ENCODE measurements at places on chromosomes 13 and 19.

- no peak for DNase-seq
These were observed 6.0 kb upstream of the STK24 start for GRCh38 chr13:98582947-98583346.

- DNase-seq: no peak
These were observed 799.9 kb downstream of the PCDH9 start for GRCh38 chr13:66430269-66430668.

DNA sequence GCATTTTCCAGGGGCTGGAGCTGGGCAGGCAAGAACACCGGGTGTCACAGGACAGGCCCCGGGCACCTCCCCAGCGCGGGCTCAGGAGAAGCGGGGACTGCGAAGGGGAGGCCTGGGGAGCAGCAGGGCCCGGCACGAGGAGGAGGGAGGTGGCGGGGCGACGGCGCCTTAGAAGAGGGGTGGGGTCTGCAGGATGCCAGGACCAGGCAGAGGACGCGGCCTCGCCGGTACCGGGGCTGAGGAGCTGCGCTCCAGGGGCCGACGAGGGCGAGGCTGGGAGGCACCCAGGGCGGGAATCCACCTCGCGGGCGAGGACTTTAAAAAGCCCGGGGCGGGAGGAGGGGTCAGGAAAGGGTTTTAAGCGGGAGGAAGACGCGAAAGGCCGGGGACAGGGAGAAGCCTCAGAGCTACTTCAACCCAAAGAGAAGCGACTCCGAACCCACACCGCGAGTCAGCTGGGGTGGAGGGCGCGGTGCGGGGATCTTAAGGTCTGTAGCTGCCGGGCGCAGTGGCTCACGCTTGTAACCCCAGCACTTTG is 665 bp downstream of the ZNF347 start:
- no peak for DNase-seq

DNA sequence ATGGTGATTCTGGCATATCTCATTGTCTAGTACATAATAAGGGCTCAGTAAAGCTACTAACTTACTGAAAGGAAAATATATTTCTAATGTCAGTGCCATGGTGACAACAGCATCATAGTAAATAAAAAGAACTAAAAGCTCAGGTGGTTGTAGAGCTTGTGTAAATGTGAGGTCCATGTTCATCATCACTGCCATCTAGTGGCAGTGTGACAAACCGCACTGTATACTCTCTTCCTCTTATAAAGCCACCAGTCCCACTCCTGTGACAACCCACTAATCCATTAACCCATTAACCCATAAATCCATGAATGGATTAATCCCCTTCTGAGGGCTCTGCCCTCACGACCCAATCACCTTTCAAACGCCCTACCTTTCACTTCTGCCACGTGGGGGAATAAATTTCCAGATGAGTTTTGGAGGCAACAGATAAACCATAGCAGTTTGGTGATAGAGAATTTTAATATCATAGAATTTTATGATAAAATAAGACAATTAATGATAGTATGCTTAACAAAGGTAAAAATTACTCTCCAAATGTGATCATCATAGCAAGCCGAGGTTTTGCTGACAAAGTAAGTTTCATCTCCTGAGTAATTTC is 160.4 kb upstream of the SGCG start:
- no peak for DNase-seq

DNA sequence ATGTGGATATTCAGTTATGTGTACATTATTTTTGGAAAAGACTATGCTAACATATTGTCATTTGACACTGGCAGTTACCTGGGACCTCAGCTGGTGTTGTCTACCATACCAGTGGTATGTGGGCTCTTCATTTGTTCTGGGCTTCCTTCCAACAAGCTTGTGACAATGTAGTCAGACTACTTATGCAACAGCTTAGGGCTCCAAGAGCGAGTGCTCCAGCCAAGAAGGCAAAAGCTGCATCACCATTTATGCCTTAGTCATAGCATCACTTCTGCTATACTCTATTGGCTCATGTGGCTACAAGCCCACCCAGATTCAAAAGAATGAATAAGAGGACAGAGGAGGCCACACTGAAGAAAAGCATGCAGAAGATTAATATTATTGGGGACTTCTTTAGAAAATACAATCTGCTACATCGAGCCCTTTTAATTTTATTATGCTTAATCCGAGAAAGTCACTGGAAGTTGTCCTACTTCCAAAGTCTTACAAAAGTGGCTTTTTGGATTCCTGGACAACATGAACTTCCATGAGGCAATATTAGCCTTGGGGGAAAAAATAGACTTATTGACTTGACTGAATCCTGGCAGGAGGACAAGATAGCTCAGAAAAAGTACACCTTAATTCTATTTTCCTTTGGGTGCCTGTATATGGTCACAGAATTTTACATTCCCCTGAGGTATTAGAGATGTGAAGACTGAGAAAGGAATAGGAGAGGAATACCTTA is 529.4 kb upstream of the HTR2A start:
- no peak for DNase-seq

GRCh38 chr13:113970810-113971470 is 2.9 kb downstream of the C13orf46 start:
- DNase-seq: no peak

- DNase-seq: no peak
These were observed 385.6 kb downstream of the UQCRFS1 start for GRCh38 chr19:28827382-28827781.

- DNase-seq: no peak
These were observed 22.6 kb downstream of the GAS6 start for GRCh38 chr13:113841353-113841650.

DNA sequence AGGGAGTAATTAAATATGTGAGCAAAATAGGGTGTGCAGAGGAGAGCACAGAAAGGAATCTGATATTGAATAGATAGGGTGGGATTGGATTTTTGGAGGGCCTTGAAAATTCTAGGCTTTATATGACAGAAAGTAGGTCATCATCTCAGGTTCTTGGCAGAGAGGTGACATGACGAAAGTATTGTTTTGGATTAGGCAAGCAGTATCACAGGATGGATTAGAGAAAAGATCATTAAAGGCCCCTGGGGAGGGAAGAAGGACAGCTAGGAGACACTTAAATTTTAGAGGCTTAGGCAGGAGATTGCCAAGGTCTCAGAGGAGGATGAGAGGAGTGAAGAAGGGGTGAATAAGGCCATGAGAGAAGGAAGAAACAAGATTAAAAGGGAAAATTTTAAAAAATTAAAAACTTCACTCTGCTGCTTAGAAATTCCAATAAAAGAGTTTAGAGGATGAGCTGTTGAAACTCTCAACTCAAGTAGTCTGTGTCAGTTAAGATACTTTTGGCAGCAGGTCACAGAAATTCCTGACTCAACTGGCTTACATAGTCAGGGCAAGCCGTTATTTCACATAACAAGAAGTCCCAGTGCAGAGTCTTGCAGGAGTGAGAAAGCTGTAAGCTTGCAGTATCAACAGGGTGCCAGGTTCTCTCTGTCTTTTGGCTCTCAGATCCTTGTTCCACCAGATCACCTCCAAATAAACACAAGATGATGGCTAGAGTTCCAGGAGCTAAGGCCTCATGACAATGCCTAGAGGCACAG is 8.8 kb downstream of the GPC6 start:
- DNase-seq: no peak

- peak; percentile 80 for DNase-seq
These were observed 4.9 kb downstream of the ARHGEF1 start for GRCh38 chr19:41887711-41888382.

DNA sequence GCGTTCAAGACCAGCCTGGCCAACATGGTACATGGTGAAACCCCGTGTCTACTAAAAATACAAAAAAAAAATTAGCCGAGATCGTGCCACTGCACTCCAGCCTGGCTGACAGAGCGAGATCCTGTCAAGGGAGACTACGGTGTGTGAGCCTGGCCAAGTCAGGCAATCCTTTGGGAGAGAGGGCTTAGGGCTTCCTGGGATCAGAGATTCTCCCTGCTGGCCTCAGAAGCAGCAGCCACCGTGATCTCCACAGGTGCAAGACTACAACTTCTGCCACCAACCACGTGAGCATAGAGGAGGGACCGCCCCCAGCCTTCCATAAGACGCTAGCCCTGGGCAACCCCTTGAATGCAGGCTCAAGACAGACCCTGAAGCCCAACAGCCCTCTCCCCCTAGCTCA is 7.6 kb downstream of the MFSD12 start:
- DNase-seq: no peak

GRCh38 chr13:49683489-49683888 is 7.8 kb downstream of the EBPL start:
- DNase-seq: no peak

- DNase-seq: no peak
These were observed 19.3 kb downstream of the EDDM13 start for GRCh38 chr19:56291867-56292266.

- DNase-seq: no peak
These were observed 241.0 kb downstream of the KLF5 start for GRCh38 chr13:73299787-73300186.

DNA sequence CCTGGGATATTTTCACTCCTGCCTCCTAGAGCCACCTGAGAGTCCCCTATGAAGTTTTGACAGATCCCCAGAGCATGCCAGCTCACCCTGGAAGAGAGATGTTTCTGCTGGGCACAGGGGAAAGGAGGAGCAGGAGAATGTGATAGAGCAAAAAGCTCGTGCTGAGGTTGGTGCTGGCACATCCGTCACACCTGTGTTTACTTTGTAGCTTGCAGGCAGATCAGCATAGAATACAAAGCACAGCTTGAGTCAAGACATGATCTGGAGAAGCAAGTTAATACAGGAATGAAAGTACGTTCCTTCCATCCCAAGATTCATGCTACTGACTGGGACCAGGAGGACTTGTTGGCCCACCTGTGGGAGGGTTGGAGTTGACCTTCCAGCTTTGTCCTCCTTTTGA is 46.1 kb downstream of the HSPH1 start:
- no peak for DNase-seq

DNA sequence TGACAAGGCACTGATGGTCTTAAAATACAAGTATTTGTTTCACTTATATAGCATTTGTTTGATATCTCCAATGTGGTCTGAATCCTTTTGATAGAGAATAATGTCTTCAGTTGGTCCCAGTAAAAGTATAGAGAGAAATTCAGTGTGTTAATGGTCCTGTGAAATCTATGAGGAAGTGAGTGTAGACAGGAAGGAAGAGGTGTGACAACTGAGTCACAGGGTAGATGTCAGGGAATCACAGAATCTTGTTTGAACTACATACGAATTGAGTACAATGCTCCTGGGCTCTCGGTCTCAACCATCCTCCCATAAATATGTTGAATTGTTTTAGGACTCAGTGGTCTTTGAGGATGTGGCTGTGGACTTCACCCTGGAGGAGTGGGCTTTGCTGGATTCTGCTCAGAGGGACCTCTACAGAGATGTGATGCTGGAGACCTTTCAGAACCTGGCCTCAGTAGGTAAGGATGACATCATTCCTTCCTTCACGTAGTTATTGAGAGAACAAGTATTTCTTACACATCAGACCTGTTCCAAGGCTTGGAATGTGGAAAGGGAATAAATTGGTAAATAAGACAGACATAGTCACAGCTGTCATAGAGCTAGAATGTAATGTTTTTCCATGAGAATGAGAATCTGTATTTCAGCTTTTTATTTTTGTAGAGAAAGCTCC is 9.1 kb downstream of the ZNF555 start:
- no peak for DNase-seq

DNA sequence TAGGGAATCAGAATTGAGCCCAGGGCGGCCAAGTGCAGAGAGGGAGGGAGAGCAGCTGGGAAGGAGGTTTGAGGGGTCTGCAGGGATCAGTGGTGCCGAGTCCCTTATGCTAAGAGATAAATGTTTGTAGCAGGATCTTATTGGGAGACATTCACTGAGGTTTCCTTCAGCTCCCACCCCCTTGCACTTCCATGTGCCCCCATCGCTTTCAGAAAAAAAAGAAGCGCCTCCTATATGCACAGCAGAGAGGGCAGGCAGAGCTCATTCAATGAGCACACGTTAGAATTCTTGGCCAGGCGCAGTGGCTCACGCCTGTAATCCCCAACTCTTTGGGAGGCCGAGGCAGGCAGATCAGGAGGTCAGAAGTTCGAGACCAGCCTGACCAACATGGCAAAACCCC is 28.0 kb downstream of the CYP4F2 start:
- DNase-seq: no peak

- DNase-seq: no peak
These were observed 5.1 kb downstream of the TMEM272 start for GRCh38 chr13:51839711-51840540.

DNA sequence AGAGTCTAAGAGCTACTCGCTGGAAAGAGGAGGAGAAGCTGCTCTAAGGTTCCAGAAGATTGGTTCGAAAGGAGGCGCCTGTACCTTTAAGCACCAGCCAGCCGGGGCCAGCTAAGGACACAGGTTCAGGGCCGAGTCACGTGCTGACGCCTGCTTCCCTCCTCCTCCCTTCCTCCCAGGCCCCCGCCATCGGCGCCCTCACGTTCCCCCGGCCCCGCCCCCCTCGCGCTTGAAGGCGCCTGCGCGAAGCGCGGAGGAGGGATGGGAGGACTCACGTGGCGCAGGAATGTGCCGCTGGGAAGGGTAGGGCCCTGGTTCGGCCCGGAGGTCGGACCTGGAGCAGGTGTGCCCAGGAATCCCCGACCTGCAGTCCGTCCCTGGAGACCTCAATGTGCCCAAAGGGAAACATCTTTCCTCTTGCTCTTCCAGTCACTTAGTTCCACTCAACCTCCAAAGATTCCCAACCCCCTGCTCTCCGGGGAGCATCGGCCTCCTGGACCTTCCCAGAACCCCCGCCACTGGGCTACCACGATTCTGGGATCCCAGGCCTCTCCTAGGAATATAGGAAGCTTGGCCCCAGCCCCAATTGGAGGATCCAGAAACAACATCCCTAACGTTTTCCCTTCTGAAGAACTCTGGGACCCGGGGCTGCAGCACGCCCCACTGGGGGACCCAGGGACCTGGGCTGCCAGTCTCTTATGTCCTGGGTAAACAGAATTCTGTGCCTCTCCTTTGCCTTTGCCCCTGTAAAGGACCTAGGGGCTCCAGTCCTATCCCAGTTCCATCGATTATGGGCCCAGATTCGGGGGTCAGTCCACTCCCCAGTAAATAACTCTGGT is 2.5 kb downstream of the DBP start:
- DNase-seq: peak; percentile 77

DNA sequence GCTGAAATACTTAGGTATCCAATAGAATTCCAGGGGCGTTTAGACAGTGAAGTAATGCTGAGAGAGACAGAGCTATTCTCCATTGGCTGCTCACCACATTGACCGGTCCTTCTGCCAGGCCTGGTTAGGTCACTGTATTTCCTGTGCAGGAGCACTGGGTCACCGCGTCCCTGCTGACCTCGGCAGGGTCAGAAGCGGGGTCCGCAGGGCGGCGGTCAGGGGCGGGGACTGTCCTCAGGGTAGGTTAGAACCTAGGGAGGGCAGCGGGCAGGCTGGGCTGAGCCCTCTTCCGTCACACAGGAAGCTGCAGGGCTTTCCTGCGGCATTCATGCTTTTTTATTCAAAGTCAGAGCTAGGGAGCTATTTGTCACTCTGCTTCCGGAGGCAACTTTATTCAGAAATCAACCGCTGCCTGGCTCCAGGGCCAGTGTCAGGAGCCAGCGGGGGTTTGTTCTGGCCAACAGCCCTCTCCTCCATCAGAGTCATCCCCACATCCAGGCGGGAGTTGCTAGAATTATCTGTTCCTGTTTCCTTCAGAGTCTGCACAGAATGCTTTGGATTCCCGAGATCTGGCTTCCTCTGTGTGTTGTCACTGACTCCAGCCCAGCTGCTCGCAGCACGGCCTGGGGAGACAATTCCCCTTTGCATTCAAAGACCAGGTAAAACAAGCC is 81.2 kb upstream of the WASF3 start:
- no peak for DNase-seq
